Left kidney (tissue), 8 donors: ENCODE measurements at places on chromosomes 1 and 21.

- no peak for DNase-seq
Measured at GRCh38 chr1:159598196-159598595, 10.6 kb downstream of the APCS start.

DNA sequence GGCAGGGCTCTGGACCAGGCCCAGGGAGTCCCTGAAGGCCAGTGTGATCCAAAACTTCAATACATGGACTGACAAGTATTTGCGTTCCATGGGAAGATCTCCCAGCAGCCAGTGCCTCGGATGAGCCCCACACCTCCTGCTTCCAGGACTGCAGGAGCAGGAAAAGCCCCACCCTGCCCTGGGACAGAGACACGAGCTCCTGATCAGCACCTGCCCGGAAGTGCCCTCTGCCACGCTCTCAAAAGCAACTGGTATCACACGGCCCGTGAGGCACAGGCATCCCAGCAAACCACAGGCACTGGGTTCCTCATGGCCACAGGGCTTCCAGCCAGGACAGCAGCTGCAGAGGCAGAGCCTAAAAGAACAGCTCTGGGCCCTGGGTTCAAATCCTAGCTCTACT, 48.6 kb downstream of the ACOT7 start:
- DNase-seq = no peak

GRCh38 chr1:199295107-199295506, 656.3 kb downstream of the PTPRC start:
- DNase-seq = no peak

- no peak for DNase-seq
Measured at GRCh38 chr1:209324901-209325871, 258.3 kb upstream of the CAMK1G start.

DNA sequence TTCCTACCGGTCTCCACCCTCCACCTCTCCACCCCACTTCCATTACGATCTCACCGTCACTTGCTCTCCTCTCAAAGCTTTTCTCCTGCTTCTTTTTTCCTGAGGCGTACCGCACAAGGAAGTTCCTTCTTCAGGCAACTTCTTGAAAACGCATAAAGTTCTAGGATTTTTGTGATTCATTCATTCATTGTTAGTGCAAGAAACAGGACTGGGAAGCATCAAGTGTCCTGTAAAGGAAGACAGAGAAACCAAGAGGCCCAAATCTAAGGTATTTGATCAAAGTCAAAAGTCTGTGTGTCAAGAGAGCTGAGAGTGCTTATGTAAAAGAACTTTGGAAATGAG, 1.3 kb upstream of the RCC2 start:
- no peak for DNase-seq

DNA sequence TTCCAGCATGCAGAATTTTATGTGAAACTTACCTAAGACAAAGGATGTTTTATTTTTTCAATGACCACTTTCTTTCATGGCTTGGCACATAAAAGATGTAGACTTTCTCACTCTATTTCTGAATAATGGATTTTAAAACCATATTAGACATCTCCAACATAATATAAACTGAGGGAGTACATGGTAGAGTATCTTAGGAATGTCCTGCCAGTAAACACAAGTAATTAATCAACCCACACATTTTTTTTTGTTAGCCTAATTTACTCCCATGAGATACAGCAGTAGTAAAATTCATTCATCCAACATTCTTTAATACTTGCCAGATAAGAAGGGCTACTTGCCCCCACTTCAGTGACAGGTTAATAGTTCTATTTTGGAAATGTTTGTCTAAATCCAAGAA, 235.4 kb upstream of the ADAMTS5 start:
- no peak for DNase-seq

GRCh38 chr1:109923946-109924275, 13.3 kb downstream of the CSF1 start:
- no peak for DNase-seq

GRCh38 chr1:7810395-7810794, 26.3 kb downstream of the PER3 start:
- DNase-seq = no peak

GRCh38 chr1:179322557-179322956, 29.0 kb downstream of the SOAT1 start:
- DNase-seq = no peak

DNA sequence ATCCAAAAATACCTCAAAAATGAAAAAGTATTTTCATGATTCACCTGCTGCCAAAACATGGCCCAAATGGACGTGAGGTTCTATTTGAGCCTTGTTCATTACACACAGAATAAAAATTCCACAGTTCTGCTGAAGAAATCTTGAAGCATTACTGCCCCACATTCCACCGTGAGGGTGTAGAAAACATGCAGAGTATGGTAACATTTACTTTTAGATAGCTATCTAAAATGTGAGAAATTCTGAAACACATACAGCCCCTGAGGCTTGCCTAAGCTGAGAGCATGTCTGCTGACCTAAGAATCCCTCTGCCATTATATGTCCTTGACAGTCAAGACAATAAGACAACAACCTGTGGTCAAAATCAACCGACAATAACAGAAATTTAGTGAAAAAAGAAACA, 186.5 kb downstream of the DSCAM start:
- DNase-seq = no peak

- DNase-seq = no peak
Measured at GRCh38 chr1:207883104-207883651, 27.7 kb downstream of the CD34 start.

DNA sequence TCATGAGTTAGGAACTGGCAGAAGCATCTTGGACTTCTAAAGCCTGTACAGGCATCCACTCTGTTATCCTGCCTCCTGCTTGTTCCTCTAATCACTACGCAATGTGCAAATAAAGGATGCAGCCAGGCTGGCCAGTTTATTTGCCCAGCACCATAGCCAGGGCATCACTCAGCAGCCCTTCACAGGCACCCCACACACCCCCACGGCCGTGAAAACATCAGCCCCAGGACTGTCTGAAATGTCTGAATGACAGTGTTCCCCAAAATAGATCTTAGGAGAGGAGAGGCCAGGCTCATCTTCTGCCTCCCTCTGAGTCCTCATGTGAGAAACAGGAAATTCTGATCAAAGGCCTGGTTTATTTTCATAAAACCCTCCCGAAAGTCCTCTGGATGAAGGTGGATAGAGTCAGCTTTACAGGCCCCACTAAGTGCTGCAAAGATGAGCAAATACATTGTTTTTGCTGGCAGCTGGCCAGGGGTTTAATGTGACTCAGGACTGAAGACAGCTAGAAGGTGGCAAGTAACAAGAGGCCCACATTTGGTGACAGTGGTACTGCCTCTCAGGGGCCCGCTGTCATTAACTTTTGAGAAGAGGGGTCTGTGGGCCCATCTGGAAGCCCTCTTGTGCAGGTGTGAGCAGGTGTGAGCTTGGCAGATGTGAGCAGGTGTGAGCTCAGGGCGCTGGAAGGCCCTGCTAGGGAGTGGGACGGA, 32.9 kb downstream of the GRHL3 start:
- DNase-seq = peak; percentile 36

GRCh38 chr21:45557616-45558043, 15.4 kb upstream of the SLC19A1 start:
- DNase-seq = no peak

DNA sequence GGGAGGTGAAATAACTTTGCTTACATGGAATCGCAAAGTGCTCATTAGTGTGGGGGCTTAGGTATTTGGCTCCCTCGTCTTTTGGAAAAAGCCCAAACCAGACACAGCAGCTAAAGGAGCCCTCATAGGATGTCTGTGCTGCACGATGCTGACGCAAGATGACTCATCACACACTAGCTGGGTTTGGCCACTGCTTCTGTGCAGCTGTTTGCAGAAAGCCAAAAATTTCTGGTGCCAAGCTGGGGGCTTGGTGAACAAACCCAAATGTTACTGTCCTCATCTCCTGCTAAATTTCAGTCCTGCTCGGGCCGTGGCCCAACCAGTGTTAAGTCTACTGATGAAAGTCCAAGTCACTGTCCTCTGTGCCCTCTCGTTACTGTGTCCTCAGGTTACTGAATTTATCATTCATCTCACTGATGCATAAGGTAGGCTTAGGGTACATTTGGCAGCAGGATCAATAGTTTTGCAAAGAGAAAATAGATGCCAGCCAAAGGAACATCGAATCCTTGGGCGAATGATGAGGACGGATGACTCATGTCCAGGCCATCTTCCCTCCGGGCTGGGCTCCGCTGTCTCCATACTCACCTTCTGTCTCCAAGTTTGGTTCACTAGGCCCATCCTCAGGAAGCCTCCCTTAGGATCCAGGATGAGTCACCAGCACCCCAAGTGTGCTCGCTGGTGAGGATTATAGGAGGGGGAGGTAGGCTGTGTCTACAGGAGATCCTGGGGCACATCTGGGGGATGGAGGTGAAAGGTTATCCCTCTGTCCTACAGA, 177.7 kb downstream of the ADSS2 start:
- no peak for DNase-seq

DNA sequence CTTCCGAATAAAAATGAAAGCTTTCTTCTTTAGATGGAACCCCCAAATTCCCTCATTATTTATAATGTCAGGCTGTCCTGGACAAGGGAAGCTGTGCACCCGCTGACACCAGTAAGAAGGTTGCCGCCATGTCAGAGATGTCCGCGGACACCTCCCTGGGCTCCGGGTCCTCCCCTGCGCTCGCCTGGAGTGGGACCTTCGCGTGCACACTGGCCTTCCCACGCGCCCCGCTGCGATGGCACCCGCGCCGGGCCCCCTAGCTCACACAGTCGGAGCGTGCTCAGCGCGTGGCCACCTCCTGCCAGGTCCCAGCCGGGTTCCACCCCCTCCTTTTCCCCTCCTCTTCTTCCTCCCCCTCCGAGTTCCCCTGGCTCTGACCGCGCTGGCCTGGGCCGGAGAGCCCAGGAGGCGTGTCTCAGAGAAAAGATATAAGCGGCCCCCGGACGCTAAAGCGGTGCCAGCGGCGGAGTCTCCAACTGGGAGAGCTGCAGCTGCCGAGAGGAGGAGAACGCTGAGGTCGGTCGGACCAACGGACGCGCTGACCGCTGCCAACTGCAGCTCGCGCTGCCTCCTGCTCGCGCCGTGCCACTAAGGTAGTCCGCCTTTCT, at the start of gene G0S2:
G0S2 (plus strand) TSS at position 456 of the 608 bp plus-strand sequence. CDS start 273 bp downstream, outside the sequence.
- peak; percentile 46 for DNase-seq

DNA sequence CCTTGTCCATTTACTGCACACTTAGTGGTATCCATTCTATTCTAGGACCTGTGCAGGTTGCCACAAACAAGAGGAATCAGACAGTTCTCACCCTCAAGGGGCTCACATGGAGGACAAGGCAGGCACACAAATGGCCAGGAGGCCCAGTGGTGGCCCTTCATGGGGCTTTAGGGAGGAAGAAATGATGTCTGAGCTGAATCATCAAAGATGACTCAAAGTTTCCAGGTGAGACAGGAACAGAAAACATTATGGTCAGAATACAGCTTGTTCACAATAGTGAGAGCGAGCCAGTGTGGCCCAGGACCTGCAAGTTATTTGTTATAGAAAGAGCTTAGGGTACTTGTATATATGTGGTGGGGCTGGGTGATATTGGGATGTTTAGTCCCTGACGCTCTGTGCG, 26.4 kb downstream of the SHISAL2A start:
- DNase-seq = no peak

DNA sequence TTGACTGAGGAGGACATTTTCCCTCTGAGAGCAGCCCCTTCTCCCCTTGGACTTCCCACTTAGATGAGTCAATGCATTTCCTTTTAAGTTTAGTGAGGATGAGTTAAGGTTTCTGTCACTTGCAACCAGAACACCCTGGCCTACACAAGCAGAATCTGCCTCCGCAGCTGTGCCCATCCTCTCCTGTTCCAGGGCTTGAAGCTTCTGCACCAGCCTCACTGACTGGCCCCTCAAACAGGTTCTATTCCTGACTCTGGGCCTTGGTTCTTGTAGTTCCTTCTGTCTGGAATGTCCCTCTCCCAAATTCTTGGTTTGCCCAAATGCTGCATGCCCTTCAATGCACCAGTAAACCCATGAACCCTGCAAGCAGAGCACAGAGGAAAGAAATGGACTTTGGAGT, 394.4 kb downstream of the PTPRU start:
- DNase-seq = no peak

DNA sequence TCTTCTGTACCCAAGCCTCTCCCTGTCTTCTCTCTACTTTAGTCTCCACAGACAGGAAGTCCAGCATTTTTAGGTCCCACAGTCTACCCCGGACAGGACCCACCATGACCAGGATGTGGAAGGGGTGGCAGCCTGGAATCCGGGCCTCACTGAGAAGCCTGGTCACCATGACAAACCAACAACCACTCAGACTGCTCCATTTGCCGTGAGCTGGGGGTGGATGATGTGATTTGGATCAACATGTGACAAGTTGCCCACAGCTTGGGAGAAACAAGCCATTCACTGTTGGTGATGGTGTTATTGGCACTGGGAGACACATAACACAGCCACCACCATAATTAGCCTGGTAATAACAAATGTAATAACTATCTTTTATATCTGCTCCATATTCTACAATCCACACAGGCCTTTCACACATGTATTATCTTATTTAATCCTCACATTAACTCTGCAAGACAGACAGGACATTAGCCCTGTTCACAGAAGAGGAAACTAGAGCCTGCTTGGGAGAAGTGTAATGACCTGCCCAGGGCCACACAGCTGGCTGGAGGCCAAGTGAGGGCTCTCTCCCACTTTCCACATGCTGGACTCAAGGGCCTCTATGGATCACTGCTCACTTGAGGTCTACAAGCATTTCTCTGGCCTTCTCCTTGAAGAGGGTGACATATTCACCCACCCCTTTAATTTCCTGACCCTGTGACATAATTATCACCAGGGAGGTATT, 22.9 kb downstream of the MEF2D start:
- no peak for DNase-seq

- no peak for DNase-seq
Measured at GRCh38 chr1:26391450-26391849, 18.9 kb upstream of the ZNF683 start.

- DNase-seq = no peak
Measured at GRCh38 chr1:39524171-39524570, 32.7 kb downstream of the BMP8A start.

- no peak for DNase-seq
Measured at GRCh38 chr1:221797506-221797905, 55.6 kb upstream of the DUSP10 start.

- no peak for DNase-seq
Measured at GRCh38 chr1:94863919-94864318, 43.8 kb downstream of the SLC44A3 start.

DNA sequence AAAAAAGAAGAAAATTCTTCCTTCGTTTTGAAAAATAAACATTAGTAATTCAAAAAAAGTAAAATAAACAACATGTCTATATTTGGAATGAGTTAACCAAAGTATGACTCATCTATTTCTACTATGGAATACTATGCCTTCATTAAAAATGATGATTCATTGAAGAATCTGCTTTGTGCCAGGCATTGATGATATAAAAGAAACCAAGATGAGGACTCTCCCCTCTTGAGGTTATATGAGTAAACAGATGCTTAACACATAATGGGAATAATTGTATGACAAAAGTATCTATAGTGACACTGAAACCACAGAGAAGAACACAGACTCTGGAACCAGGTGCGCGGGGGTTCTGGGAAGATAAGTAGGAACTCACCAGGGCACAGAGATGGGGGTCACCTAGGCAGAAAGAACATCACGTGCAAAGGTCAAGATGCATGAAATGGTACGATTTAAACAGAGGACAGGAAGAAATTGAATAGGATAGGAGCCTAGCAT, 18.8 kb downstream of the ELF3 start:
- no peak for DNase-seq
